ENCODE measurements at places on chromosomes 11 and 22.

DNA sequence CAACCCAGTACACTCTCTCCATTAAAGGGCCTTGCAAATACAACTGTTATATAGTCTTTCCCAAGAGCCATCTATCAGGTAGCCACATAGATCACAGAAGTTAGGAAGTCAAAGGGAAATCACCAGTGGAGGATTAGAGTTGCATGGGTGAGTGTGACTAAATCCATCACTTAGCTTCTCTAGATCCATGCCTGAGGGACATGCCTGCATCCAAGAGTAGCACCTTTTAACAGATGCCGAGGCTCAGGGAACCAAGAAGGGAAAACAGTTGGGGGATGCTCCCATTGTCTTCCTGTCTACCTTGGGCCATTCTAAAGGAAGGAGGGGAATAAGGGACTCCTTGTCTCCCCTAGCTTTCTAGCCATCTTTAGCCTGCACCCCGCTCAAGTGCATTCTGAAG lies 77.9 kb downstream of the XRRA1 start:
- no peak for ATAC-seq

GRCh38 chr11:35012467-35013191 lies 96.2 kb downstream of the PDHX start:
- peak; percentile 74 for ATAC-seq

DNA sequence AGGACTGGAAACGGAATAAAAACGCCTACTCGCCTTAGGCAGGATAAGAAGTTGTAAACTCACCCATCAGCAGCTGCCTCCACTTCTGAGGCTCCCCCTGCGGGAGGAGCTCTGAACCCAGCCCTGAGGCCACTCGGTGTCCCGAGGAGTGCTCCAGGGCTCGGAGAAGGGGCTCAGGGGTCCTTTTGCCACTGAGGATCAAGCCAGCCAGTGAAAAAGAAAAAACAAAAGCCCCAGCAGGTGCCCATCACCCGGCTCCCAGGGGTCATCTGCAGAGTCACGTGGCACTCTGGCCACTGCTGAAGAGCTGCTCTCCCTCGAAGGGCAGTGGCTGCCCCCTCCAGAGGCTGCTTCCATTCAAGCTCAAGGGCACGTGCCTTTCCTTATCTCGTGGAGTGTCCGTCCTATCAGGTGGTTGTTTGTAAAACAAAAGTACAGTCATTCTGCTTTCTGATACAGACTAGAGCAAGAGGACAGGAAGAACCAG lies 29.0 kb downstream of the NUP50 start:
- ATAC-seq, result no peak

- peak; percentile 98 for ATAC-seq
Observed at GRCh38 chr22:49992921-49993648, 19.5 kb downstream of the IL17REL start.

- ATAC-seq, result no peak
Observed at GRCh38 chr22:36934418-36935312, 21.2 kb downstream of the CSF2RB start.

GRCh38 chr11:41836431-41836830 lies 377.0 kb upstream of the LRRC4C start:
- no peak for ATAC-seq

DNA sequence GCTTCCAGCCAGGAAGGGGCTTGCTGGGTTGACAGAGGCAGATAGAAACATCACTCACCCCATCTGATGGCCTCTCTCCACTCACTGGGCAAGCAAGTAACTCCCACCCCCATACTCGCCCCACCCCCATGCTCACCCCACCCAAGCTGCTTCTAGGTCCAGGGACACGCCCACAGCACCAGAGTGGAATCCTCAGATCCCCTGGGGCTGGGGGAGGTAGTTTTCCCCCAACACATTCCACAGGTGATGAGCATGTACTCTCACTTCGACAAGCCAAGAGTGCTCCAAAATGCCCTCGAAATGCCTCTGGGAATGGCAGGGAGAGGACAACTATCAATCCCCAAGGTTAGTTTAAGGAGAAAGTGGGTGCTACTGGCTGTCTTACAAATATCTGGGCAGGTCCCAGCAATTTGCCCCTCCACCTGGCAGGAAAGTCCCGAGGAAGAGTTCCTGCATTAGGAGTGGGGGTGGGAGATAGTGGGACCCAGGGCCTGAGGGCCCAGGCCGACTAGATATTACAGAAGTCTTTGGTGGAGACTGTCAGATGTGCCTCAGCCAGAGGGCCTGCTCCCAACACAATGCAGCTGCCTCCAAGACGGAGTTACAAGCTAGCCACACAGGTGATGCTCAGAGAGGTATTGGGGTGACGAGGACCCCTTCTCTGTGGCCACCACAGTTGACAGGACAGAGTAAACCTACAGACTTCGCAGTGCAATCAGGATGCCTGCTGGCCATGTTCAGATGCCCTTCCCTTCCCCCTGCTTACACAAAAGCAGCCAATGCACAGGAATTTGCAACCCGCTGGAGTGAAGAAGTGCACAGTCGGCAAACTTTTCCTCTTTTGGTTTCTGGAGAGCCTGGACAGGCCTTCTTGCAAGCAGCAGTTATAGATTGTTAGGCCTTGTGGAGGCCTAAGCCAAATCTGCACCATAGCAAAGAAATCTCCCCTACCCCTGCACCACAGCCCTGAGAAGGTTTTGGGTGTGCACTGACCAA lies 2.9 kb upstream of the LMO1 start:
- ATAC-seq, result no peak

GRCh38 chr22:37647928-37648327 lies 8.5 kb downstream of the SH3BP1 start:
- no peak for ATAC-seq

GRCh38 chr22:35837101-35837727 lies 119.5 kb downstream of the APOL5 start:
- ATAC-seq, result no peak

DNA sequence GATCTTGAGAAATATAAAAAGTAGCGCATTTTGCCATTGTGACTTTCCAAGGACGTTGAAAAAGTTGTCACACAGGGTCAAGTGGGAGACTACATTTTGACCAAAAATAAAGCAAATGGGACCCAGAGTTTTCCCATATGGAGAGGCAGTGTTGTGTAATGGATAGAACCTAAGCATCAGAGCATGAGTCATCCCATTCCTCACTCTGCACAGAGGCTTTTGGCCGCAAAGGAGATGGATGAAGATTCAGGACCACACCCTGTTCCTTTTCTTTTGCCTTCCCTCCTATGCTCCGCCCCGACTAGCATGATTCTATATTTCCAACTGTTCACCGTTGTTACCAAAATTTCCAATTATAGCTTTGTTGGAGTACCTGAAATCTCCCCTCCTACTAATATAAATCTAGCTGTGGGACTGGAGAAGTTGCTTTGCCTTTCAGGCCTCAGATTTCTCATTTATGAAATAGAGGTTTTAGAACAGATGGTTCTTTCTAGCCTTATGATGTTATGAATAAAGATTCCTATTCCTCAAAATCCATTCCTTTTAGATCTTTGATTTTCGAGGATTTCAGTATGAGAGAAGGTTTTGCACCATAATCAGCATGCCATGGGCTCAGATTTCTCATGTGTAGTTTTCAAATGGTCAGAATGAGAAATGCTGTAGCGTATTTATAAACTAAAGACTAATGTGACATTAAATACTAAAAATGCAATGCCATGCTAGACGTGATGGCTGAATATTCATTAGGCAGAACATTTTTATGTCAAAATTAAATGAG lies 921.9 kb upstream of the TENM4 start:
- ATAC-seq, result no peak

GRCh38 chr11:86805873-86806310 lies 5.5 kb downstream of the PRSS23 start:
- peak; percentile 89 for ATAC-seq

GRCh38 chr11:37511425-37511933 lies 913.4 kb upstream of the RAG2 start:
- ATAC-seq, result no peak

- no peak for ATAC-seq
Observed at GRCh38 chr11:134792044-134792443, 380.0 kb upstream of the B3GAT1 start.

DNA sequence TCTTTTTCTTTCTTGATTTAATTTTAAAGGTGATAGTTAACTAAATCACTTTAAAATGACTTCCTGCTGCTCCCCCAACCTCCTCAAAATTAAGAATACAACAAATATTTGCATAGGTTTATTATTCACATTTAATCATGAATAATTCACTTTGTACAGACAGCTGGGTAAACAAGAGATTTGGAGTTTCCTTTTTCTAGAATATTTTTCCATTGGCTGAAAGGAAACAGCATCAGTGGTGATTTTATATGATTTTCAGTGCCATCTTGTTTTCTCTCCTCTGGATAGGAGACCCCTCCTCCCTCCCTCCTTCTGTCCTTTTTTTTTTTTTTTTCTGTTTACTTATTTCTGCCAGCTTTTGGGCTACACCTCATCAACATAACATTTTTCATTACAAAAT lies 60.5 kb downstream of the LIF start:
- ATAC-seq, result no peak

DNA sequence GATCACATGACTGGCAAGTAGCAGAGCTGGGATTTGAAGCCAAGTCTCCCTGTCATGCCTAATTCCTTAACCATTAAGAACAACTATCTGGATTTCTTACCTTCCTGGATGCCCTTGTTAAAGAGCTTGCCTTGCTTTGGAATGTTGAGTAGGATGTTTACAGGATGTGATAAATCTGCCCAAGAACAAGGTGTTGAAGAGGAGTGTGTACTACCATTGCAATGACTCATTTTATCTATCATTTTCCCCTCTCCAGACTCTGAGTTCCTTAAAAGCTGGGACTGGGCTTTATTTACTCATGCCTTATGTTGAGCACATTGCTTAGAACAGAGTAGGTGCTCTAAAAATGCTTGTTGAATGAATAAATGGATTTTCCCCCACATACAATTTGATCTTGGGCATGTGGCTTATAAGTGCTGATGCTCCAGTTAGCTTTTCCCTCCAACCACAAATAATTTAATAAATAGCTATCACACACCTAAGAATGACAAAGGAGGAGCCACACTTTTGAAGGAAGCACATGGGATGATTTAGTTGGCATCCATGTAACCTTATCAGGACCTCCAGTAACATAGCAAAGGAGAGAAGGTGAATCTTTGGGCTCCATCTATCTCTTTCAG lies 268.6 kb upstream of the SESN3 start:
- no peak for ATAC-seq

DNA sequence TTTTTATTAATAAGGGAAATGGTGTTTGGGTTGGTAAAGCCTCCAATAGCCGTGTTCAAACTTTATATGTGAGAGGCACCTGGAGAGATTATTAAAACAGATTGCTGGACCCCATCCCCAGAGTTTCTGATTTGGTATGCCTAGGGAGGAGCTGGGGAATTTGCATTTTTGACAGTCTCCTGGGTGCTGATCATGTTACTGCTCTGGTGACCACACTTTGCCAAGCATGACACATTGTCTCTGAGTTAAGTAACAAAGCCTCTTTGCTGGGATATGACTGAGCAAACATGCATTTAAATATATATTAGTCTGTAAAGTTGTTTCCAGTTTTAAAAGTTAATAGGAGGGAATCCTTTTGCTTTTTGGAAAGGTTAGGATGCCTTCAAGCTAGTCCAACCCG lies 140.4 kb downstream of the NAV2 start:
- no peak for ATAC-seq

DNA sequence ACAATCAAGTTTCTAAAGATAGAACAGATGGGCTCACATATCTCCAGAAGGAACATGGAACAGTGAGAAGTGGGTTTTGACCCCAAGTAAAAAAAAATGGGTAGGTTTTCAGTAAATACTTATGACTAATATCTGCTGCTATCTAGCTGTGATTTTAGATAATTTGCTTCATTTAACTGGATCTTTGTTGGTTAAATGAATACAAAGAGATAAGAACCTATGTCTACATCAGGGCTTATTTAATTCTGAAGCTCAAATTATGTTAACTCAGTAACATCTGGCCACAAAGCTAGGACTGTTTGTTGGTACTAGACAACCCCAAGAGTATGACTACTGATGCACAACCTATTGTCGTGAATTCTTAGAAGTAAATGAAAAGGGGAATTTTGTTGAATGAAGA lies 144.4 kb upstream of the SESN3 start:
- ATAC-seq, result no peak

GRCh38 chr11:6200975-6201374 lies 2.0 kb downstream of the OR52W1 start:
- ATAC-seq, result no peak

GRCh38 chr11:86996953-86997570 lies 40.7 kb upstream of the TMEM135 start:
- ATAC-seq, result no peak

GRCh38 chr11:41102471-41102870 lies 357.0 kb downstream of the LRRC4C start:
- ATAC-seq, result no peak

GRCh38 chr22:24001314-24001713 lies 3.9 kb downstream of the GSTT4 start:
- ATAC-seq, result no peak

- ATAC-seq, result no peak
Observed at GRCh38 chr11:33531743-33532181, 168.9 kb downstream of the C11orf91 start.

DNA sequence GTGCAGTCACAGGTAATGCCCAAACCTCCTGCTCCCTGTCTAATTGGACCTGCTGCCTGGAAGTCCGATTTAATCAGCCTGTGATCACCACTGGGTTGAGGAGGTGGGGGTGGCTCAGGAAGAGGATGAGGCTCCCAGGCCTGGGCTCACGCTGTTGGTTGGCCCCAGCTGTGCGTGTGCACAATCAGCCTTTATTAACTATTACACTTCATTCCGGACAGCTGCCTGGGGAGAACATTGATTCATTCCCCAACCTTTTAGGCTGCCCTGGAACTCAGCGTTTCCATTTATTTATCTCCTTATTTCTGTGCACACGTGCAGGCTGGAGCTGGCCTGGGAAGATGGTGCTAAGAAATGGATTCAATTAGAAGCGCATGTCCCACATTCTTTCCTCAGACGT lies 123.4 kb downstream of the DSCAML1 start:
- no peak for ATAC-seq

- ATAC-seq, result no peak
Observed at GRCh38 chr11:17414317-17414737, 25.9 kb upstream of the KCNJ11 start.

- ATAC-seq, result no peak
Observed at GRCh38 chr11:75468534-75469340, 35.7 kb upstream of the KLHL35 start.

- ATAC-seq, result no peak
Observed at GRCh38 chr22:32246166-32246565, 9.0 kb downstream of the SLC5A4 start.

DNA sequence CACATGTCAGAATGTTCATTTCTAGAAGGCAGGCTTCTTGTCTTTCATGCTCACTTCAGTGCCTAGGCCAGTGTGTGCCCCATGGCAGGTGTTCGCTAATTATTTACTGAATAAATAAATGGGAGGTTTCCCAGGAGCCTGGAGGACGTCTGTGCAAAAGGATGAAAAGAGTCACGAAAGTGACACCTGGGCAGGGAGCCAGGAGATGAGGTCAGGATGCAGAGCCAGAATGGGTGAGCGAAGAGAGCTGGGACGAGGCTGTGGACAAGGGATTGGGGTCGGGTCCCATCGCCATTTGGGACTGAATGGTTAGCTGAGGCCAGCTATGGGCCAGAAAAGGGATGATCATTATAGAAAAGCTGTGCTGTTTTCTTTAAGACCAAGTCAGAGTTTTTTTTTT lies 560.4 kb downstream of the TBC1D22A start:
- no peak for ATAC-seq

All from activated T-helper 17 cell treated with anti-CD3 and anti-CD28 coated beads, Interleukin-2, amount 50 U/mL, for 72 hours (primary cell).